Stimulated activated CD8-positive, alpha-beta memory T cell treated with anti-CD3 and anti-CD28 coated beads, Interleukin-7, amount 100 ng/mL, for 4 hours (primary cell): ENCODE measurements at places on chromosomes 3 and 15.

GRCh38 chr3:123372686-123373473, 76.0 kb downstream of the ADCY5 start:
- DNase-seq = no peak

DNA sequence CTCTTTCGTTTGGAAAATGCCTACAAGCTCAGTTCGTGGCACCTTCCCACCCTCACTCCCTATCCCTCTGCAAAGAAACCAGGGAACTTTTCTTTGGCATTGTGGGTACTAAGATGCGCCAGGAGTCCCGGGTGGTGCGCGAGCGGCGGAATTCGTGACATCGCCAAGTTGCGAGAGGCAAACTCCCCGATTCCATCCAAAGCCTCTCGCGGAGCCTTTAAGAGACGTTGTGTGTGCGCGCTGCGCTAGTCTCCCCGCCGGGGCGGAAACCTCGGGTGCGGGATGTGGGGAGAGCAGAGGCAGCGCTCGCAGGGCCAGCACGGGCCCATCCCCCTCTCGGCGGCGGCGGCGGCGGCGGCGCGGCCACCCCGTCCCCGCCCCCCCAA, 443 bp upstream of the NR2F2 start:
- DNase-seq = no peak

GRCh38 chr3:71905426-71905825, 120.5 kb upstream of the PROK2 start:
- no peak for DNase-seq

DNA sequence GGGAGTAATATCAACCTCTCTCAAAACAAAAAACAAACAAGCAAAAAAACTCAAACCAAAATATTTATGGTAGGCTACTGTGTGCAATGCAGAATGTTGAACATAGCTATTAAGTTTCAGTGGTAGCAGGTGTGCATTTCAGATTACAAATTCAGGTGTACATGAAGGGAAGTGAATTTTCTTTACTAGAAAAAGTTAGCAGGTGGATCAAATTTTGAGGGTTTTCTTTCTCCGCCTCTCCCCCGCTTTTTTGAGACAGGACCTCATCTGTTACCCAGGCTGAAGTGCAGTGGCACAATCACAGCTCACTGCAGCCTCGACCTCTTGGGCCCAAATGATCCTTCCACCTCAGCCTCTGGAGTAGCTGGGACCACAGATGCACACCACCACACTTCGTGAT, 109.7 kb upstream of the GOLIM4 start:
- DNase-seq = no peak

DNA sequence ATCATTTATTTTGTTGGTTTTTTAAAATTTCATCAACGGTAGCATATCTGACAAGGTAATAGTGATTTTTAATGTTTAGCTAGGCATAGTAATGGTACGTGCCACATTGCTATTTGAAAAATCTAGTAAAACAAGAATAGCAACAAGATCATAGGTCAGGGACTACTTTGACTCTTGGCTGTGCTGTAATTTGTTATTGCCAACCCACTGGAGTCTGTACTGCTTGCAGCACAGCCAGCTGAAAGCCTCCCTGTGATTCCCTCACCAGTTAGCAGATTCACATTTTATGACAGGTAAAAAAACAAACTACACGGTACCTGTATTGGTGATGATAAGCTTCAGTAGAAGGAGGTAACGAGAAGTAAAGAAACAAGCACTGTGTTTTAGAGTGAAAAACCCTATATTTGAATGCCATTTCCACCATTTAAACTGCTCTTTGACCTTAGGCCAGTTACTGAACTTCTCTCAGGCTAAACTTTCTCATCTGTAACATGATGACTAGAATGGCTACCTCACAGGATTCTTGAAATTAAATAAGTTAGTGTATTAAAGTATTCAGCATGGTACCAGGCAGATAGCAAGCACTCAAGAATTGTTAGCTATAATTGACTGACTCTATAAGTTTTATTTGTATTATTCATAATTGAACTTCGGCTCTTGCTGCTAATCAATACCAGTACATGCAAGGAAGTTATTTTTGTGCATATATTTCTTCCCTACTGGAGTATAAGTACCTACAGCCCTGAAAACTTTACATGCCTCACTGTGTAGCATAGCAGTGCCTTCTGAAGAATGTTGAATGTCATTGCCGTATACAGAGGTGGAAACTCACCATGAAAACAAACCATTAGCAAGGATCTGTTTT, 16.1 kb downstream of the FILIP1L start:
- DNase-seq = no peak

DNA sequence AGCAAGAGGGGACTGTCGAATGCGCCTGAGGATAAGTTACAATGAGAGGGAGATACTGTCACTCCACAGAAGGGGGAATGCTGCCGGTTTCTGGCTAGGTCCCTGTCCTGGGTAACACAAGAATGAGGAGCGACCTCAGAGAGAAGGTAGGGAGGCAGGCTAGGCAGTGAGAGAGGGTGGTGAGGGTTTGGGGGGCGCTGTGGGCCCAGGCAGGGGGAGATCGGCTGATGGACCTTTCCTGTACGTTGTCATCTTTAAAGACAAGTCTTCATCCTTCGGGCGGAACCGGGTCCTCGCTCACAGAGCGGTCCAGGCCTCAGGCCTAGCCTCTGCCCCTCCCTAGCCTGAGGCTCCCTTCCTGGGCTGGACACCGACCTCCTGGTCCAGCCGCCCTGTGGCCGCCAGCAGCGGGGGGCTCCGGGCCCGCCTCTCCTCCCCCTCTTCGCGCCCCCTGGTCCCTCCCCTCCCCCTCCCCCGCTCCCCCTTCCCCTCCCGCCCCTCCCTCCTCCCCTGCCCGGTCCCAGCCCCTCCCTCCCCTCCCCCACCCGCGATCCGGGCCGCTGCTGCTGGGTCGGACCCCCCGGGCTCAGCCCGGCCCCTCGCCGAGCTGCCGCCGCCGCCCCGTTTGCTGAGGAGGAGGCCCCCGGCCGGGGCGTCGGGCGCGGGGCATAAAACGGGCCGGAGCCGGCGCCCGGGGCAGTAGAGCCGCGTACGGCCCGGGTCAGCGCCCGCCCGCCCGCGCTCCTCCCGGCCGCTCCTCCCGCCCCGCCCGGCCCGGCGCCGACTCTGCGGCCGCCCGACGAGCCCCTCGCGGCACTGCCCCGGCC, at the start of gene CHRD:
CHRD (plus strand) TSS at position 697 of the 827 bp plus-strand sequence. CDS start 265 bp downstream, outside the sequence.
- DNase-seq = no peak

DNA sequence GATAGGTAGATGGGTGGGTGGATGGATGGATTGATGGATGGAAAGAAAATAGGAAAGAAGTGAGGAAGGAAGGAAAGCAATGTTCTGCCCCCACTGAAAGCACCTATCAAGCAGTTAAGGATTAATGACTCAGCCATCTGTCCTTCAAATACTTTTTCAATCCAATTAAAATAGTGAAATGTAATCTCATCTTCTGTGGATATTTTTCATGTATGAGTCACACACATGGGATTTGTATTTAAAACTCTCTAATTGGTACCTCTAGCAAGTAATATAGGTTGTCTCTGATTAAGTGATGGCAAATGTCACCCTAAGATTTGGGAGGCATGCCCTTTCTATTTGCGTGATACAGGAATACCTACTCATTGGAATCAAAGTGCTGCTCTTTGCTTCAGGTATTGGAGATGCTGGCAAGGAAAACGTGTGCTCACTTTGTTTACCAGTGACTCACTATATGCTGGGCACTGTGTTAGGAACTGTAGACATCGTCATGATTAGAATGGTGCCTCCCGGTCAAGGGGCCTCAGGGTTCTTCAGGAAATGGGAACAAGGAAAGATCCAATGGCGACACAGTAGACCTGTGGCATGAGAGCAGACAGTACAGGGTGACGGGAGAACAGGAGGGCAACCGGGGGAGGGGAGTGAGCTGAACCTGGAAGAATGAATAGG, 230.1 kb downstream of the CLSTN2 start:
- no peak for DNase-seq

DNA sequence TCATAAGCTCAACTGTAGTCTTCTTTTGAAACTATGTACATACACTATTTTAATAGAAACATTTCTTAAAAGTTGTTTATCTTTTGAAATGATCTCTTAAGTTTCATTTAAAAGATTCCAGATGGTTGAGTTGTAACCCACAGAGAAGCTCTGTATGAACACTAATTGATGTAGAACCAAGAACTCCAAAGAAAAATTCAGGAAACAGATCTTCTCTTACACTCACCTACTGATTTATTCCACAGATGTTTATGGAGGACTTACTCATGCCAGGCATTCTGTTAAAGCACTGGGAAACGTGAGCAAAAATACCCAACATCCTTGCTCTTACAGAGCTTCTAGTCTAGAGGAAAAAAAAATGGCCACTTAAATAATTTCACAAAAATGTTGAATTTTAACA, 551.1 kb downstream of the NAALADL2 start:
- no peak for DNase-seq

GRCh38 chr3:170689296-170689829, 103.5 kb upstream of the SLC7A14 start:
- no peak for DNase-seq

- DNase-seq = no peak
Measured at GRCh38 chr3:42758126-42758525, 14.9 kb downstream of the CCDC13 start.

DNA sequence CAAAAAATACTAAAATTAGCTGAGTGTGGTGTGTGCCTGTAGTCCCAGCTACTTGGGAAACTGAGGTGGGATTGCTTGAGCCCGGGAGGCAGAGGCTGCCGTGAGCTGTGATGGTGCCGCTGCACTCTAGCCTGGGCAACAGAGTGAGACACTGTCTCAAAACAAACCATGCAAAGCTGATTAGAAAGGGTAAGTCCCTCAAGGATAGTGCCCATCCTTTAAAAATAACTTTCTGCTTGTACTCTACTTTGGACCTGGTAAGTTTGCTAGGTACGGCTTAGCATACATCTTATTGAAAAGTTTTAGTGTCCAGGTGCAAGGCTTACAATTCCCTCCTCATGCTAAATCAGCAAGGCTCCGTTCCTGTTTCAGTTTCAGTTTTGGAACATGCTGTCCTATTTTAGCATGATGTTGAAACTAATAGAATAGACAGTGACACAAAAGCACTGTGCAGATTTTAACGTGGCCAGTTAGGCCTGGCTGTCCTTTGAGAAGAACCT, 21.4 kb downstream of the FEM1B start:
- DNase-seq = no peak

GRCh38 chr15:31857194-31857593, 173.1 kb upstream of the CHRNA7 start:
- DNase-seq = no peak

DNA sequence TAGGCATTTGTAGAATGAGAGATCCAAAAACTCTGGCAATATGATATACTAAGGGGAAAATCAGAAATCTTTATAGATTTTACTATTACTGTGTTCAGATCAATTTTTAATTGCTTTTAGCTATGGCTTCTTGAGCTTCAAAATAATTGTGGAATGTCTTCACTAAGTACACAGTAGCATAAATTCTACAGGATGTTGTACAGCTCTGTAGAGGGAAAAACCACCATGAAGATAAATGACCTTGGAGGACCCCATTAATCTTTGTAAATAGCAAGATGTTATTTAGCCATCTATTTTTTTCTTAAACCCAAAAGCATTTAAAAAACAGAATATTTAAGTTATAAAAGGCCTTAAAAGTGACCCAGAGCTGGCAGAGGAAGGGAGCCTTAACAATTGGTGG, 43.9 kb upstream of the FNDC3B start:
- no peak for DNase-seq

DNA sequence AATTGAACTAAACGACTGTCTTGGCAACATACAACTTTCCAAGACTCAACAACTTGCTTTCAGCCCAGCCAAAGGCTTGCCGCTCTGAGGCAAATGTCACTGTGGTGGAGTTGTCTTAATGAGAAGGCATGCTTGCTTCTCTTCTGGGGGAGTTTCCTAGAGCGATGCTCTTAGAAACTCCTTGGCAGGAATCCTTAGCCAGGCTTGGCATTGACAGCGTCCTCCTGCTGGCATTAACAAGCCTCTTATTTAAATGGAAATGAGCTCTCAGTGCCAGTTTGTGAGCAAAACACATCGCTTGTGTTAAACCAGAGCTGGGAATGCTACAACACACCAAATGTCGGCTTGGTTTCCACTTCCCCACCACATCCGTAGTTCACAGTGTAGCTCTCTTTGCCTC, 265.5 kb upstream of the TPRG1 start:
- DNase-seq = no peak

- DNase-seq = no peak
Measured at GRCh38 chr15:58407236-58407775, 24.5 kb upstream of the LIPC start.

DNA sequence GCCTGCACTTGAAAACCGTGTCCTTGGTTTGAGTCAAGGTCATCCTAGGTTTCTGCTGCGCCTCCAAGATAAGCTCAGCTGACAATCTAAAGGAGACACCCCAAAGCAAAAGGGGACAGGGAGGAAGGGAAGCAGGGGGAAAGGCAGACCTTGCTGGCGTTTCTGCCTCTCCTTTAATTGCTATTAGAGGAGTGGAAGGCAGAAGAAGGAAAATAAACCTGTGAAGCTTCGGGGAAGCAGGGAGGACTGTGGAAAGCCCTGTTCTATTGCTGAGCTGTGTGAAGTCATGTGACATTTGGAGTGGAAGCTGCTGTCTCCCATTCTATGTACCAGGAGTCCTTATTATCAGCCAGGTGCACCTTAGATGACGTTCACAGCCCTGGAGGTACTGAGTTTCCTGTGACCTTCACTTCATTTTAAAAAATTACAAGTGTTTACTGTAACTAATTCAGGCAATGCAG, 21.5 kb upstream of the CHD2 start:
- DNase-seq = no peak

DNA sequence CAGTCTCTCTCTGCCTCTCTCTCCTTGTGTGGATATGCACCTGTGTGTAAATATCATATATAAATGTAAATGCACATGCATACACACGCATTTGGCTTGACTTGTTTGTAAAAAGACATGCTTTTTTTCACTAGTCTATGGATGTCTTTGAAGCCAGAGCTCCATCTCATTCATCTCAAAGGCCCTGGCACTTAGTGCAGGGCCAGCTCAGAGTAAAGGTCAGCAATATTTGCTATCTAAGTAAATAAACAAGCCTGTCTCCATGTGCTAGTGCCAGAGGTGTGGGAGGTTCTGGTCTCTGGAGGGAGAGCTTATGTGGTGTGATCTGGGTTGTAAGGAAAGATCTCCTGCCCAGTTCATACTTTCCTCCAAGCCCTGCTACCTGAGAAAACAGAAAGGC, 5.6 kb downstream of the CLSTN2 start:
- no peak for DNase-seq

GRCh38 chr15:100140527-100141308, 201.1 kb downstream of the ADAMTS17 start:
- DNase-seq = no peak

DNA sequence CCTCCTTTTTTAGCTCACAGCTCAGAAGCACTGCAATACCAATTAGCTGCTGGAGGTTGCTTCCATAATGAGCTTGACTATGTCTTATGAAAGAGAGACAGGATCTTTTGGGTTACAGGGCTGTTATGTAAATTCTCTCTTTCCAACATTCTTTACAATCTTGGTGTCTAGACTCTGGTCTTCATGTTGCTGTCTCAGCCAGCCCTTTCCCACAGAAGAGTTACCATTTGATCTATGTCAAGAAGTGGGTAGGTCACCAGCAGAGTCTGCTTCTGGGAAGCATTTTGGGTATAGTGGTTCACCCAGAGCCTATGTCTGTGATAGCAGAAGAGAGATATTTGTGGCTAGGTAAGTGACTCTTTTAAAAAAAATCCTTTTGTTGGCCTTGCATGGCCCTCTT, 234.5 kb downstream of the SATB1 start:
- no peak for DNase-seq

GRCh38 chr3:23209747-23210487, 6.8 kb downstream of the UBE2E2 start:
- DNase-seq = no peak
